ENCODE measurements at places on chromosomes 2 and 18.

DNA sequence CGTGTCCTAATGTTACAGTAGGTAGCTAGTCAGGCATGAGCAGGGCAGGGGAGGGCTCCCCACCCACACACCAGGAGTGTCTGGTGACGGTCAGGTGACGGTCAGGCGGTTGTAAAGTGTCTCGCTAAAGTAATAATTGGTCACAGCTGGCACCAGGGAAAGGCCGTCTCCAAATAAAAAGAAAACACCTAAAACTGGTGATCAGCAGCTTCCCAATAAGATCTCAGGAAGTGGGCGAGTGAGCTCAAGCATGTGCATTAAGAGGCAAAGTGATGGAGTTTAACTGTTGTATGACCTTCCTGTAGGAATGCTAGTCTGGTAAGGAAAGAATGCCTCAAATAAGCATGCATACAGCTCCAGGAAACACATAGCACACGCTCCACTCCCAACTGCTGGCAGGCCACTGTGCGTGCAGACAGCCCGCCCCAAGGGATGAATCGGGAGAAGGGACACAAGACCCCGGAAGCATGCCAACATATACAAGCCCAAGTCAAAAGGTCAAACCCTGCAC, 177.1 kb downstream of the RNF144A start:
- DNase-seq, result no peak

DNA sequence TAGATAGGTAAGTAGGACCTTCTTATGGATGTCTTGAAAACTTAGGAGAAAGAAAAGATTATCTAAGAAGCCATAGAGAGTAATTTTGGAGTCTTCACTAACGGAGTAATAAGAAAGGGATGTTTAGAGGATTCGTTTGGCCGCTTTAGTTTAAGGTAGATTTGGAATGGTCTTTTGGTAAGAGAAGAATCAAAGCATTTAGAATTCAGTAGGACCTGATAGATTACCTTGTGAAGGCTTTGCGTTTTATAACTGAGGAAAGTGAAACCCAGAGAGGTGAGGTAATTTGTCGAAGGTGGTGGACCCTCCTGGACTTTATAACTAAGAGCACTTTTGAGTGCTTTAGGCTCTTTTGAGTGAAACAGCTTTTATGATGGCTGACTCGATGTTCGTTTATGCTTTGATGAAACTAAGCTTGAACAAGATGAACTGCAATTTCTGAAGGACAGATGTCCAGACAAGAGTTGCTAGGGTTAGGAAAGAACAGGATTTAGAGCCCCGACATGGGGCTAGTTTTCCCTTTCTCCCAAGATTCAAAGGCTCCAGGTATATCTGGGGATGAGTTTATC, 1.3 kb downstream of the MYL12B start:
- no peak for DNase-seq

GRCh38 chr2:62186156-62186905, 9.6 kb upstream of the B3GNT2 start:
- DNase-seq, result no peak

- no peak for DNase-seq
Observed at GRCh38 chr2:128399256-128399655, 80.6 kb upstream of the HS6ST1 start.

GRCh38 chr2:33215983-33216382, 260.5 kb upstream of the RASGRP3 start:
- no peak for DNase-seq

- DNase-seq, result no peak
Observed at GRCh38 chr2:85680707-85681371, 12.8 kb upstream of the SFTPB start.
